HCT116 (cell line): ENCODE measurements at places on chromosomes 7 and 10. TPM values are rescaled to one million over a fixed set of nuclear protein-coding genes. Genes with fewer than 3 reads are reported as not detected.

The CTAGE8 gene
- 6.1 TPM for total RNA-seq

The ASAH2 gene
- 10.7 TPM for total RNA-seq

The GIMAP7 gene
- total RNA-seq: 0.25 TPM

The FAM24A gene
- not detected for total RNA-seq

- H3K36me3 ChIP-seq: no peaks in the 10 kb centered on the region
- H3K27me3 ChIP-seq: no peaks in the 10 kb centered on the region
- H3K4me3 ChIP-seq: no peak overlapping the region
- no peaks in the 10 kb centered on the region for H3K4me1 ChIP-seq
- no peak for DNase-seq
Measured at GRCh38 chr7:43044511-43044910, 67.9 kb upstream of the HECW1 start.

GRCh38 chr7:302054-302992 is 12.4 kb downstream of the FOXL3 start:
- DNase-seq: no peak
- H3K27me3 ChIP-seq: no peaks in the 10 kb centered on the region
- H3K36me3 ChIP-seq: no peaks in the 10 kb centered on the region
- no peak overlapping the region for H3K4me3 ChIP-seq

- peak overlapping the region; percentile 57 for H3K4me3 ChIP-seq
Measured at GRCh38 chr10:124151466-124152095, 58.2 kb upstream of the CHST15 start.

DNA sequence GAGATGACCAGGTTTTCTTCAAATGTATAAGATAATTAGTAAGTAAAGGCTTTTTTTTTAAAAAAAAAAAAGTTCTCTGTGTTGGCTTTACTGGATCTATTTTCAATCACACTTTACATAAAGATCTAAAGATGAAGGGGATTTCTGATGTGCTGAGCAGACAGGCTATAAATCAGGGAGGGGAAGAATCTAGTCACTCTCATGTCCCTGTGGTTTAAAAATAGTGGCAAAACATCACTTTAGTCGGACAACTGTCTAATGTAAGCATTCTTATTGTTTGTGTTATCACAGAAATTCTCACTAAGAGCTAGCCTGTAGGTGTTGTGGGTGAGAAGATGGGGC is 132.7 kb downstream of the ICA1 start:
- H3K27ac ChIP-seq: no peak overlapping the region
- H3K27me3 ChIP-seq: no peaks in the 10 kb centered on the region
- H3K4me3 ChIP-seq: no peak overlapping the region

GRCh38 chr10:124092860-124093773 is at the start of gene CHST15:
Gene CHST15, minus strand, starts transcription at chr10:124093598. Its CDS starts 47,386 bp downstream, at chr10:124046212.
- peak within 1 kb of the TSS; percentile 93 for H3K27ac ChIP-seq
- H3K4me3 ChIP-seq: peak within 1 kb of the TSS; percentile 80
- no peaks in the 10 kb centered on the region for H3K27me3 ChIP-seq
- H3K4me1 ChIP-seq: peaks cover 44% of the 10 kb centered on the region
- DNase-seq: peak; percentile 74

DNA sequence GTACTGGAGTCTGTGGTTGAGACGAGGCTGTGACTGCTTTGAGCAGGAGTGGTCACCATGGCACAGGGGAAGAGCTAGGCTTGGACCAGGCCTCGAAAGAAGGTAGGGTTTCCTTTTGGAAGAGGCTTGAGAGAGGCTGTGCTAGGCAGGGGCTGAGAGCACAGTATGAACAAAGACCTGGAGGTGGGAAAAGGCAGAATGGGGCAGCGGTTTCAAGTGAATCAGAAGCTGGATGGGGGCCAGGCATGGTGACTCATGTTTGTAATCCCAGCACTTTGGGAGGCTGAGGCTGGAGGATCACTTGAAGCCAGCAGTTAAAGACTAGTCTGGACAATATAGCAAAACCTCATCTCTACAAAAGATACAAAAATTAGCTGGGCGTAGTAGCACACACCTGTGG is 65.9 kb downstream of the CLIP2 start:
- DNase-seq: peak; percentile 75
- peaks cover 31% of the 10 kb centered on the region for H3K4me1 ChIP-seq
- H3K4me3 ChIP-seq: no peak overlapping the region
- no peaks in the 10 kb centered on the region for H3K27me3 ChIP-seq
- peak overlapping the region; percentile 65 for H3K27ac ChIP-seq

DNA sequence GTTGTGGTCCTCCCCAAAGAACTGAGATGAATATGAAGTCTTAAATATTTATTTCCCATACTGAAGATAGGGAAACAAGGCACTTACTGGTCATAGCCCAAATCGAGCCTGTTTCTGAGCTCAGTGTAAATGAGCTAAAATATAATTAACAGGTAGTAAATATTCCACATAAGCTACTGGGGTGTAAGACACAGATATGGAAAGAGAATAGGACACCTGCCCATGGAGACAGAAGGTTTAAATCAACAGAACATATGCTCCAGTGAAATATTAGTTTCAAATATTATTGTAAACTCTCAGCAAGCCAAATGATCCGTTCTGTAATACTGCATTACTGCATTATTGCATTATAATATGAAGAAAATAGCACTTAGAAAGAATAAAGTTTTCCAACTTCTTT is 537.9 kb downstream of the ANKRD7 start:
- no peaks in the 10 kb centered on the region for H3K27me3 ChIP-seq
- DNase-seq: no peak
- H3K4me1 ChIP-seq: no peaks in the 10 kb centered on the region
- no peaks in the 10 kb centered on the region for H3K36me3 ChIP-seq
